ENCODE measurements at places on chromosomes 6 and 20.

GRCh38 chr6:70059039-70059719 is 192.8 kb downstream of the COL19A1 start:
- DNase-seq = no peak

- no peak for DNase-seq
Measured at GRCh38 chr6:28254121-28254519, 2.1 kb upstream of the ZKSCAN4 start.

DNA sequence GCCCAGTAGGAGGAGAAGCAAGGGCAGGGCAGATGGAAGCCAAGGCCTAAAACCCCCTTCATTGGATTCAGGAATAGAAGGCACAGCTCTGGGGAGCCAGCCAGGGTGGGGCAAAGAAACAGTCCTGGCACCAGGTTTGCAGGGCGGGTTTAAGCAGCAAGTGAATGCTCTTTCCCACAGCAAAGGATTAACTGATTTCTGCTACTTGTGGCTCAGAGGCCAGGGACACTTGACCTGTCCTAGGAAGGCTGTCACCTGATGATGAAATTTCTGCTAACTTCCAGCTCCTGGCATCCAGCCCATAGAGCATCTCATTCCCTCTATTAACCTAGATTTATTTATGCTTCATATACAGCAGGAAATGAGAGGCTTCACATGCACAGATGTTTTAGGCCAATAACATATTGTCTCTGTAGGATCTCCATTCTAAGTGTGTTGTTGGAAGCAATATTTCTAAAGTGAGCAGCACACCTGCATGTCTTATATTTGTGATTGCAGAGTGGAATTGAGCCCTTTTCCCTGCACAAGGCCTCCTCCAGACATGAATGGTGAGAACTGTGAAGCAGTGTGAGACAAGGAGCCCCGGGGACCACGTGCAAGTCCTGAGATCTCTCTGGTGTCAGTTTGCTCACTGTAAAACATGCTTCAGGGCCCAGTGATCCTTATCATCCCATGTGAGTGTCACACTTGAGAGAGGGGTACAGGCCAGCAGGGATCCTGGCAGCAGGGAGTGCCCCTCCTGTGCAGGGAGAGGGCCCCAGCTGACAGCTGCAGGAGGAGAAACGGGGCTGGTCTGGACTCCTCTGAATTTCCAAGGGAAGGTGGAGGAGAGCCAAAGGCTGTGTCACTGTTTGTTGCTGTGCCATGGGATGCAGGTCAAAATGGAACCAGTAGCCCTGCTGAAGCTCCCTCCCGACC is 41.1 kb upstream of the CST5 start:
- DNase-seq = no peak

- no peak for DNase-seq
Measured at GRCh38 chr20:44437497-44437896, 38.2 kb upstream of the TTPAL start.

DNA sequence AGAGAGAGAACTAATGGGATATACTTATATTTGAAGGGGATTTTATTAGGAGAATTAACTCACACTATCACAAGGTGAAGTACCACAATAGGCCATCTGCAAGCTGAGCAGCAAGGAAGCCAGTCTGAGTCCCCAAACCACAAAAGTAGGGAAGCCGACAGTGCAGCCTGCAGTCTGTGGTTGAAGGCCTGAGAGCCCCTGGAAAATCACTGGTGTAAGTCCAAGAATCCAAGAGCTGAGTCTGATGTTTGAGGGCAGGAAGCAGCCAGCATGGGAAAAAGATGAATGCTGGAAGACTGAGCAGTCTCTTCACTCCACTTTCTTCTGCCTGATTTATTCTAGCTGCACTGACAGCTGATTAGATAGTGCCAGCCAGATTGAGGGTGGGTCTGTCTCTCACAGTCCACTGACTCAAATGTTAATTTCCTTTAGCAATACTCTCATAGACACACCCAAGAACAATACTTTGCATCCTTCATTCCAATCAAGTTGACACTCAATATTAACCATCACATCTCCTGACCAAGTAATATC is 823.9 kb downstream of the PHF3 start:
- DNase-seq = no peak

- no peak for DNase-seq
Measured at GRCh38 chr20:50298554-50299324, 108.1 kb downstream of the CEBPB start.

GRCh38 chr6:47229255-47229654 is 80.5 kb downstream of the TNFRSF21 start:
- no peak for DNase-seq

All from T-helper 22 cell (primary cell).